ENCODE measurements at places on chromosomes 4 and X.

GRCh38 chr4:11397819-11398610, 30.7 kb downstream of the HS3ST1 start:
- no peak for DNase-seq

- no peak for DNase-seq
Observed at GRCh38 chr4:78940752-78941151, 1.5 kb upstream of the PAQR3 start.

DNA sequence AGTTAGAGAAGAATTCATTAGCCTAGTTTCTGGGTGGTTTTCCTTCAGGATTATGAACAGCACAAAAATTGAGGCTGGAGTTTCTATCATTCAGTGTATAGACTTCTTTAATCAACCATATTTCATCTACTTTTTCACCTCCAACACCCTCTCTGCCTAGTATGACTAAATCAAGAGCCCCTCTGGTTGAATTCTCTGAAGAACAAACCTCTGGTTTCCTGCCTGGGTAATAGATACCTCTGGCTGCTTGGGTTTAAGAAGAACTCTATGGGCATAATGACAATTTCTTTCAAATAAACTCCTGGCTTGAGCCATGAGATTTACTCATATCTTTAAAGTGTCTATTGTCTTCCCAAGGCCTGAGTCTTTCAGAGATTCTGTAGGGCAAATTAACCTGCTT, 66.5 kb downstream of the C4orf33 start:
- no peak for DNase-seq

GRCh38 chr4:26206999-26207398, 113.8 kb upstream of the RBPJ start:
- DNase-seq: no peak

- DNase-seq: peak; percentile 39
Observed at GRCh38 chrX:136028383-136028984, 43.2 kb downstream of the SLC9A6 start.

DNA sequence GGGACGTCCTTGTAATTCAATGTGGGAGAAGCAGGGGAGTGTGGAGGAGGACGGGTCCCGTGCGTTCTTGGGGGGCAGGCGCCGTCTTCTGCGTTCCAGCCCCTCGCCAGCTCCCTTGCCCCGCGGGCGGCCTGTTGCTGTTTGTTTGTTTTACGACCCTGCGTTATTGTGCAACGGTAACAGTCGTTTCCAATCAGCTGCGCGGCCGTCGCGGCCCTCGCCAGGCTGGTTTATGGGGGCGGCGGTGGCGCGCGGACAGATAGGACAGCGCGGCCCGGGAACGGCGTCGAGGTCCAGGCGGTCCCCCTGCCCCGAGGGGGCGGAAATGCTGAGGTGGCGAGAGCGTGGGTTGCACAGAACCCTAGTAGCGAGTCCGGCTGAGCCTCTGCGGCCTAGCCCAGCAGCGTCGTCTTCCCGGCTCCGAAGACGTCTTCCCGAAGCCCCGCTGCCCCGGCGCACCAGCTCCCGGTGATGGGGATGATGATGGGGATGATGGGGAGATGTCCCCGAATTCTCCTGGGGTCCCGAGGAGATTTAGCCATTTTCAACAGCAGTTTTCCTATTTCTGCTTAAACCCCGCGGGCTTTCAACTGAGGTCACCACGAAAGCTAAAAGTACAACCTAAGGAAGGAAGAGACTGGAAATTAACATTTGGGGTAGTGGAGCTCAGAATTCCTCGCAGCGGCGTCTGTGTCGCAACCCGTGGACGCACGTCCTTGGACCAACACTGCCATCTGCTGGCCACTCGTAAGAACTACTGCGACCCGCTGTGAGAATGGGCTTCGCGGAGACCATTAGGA, 4.8 kb downstream of the PDGFRA start:
- no peak for DNase-seq

DNA sequence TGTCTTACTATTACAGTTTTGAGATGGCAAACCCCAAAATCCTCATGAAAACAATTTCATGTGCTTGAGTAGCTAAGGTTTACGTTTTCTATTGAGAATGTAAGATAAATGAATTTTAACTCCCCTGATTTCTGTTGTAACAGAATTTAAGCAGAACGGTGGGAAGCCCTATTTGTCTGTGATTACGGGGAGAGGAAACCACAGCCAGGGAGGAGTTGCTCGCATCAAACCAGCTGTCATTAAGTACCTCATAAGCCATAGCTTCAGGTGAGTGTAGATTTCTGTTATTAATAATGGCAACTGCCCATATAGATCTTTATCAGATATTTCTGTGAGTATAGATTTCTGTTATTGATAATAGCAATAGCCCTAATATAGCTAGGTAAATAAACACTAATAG, 44.2 kb upstream of the RHOH start:
- DNase-seq: no peak

DNA sequence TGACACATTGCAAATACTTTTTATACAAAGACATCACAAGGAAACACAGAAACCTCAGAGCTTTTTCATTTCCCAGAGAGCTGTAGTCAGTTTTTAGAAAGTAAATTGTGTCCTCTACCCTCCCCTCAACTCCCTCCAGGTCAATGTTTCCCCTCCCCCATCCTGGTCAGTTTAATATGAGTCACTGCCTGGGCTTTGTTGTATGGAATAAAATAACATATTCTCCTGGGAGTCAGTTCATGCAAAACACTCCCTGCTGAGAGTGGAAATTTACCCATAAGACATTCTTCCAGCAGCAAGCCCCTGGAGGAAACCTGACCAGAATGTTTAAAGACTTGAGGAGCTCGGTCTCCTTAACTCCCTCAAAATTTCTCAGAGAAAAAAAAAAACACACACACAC, 270.1 kb upstream of the LDB2 start:
- no peak for DNase-seq

- no peak for DNase-seq
Observed at GRCh38 chr4:111450867-111451266, 694.4 kb upstream of the FAM241A start.

- no peak for DNase-seq
Observed at GRCh38 chrX:46569621-46570020, 3.9 kb upstream of the CHST7 start.

Data from GM04503 (cell line).